ENCODE measurements at places on chromosomes 16 and 17.
A peak's percentile ranks its signal among the peaks of the same experiment; 100 is the strongest.

DNA sequence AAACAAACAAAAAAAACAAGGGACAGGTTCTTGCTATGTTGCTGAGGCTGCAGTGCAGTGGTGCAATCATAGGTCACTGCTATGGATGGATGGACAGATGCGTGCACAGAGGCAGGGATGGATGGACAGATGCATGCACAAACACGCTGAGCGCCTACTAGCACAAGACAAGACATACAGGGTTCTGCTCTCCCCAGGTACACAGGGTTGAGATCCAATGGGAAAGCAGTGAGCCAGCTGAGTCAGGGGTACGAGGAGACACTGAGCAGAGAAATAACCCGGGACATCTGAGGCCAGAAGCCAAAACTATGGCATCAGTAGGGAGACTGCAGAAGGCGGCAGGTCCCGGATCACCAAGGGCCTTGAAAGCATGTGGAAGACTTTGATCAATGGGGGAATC lies 6.2 kb downstream of the IL32 start:
- no peak for DNase-seq

DNA sequence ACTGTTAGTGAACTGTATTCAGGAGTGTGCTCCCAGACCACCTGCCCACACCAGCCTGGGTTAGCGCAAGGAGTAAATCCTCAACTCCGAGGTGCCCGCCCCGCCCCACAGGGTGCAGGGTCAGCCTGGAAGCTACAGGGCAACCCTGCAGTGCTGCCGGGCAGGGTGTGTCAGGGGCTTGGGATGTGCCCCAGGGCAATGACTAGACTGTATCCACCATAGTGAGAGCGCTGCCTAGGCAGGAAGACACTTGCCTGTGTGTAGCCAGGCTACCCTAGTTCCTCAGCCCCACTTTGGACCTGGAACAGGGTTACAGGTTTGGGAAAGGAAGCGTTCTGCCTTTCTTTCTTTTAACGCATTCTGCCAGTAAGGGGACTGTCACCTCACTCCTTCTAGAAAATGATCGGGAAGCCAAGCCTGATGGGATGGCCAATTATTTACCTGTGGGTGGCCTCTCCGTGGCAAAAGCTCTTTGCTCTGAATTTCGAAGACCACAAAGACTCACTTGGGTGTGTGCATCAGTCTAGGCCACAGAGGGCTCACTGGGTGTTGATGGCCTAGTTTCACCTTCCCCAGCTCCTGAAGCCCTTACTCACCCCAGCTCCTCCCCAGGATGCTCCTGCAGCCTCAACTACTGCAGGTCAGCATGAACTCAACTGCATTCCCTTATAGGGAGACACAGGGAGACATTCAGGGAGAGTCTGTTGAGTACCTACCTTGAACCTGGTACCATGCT lies 90.9 kb downstream of the CCDC182 start:
- DNase-seq, result no peak

DNA sequence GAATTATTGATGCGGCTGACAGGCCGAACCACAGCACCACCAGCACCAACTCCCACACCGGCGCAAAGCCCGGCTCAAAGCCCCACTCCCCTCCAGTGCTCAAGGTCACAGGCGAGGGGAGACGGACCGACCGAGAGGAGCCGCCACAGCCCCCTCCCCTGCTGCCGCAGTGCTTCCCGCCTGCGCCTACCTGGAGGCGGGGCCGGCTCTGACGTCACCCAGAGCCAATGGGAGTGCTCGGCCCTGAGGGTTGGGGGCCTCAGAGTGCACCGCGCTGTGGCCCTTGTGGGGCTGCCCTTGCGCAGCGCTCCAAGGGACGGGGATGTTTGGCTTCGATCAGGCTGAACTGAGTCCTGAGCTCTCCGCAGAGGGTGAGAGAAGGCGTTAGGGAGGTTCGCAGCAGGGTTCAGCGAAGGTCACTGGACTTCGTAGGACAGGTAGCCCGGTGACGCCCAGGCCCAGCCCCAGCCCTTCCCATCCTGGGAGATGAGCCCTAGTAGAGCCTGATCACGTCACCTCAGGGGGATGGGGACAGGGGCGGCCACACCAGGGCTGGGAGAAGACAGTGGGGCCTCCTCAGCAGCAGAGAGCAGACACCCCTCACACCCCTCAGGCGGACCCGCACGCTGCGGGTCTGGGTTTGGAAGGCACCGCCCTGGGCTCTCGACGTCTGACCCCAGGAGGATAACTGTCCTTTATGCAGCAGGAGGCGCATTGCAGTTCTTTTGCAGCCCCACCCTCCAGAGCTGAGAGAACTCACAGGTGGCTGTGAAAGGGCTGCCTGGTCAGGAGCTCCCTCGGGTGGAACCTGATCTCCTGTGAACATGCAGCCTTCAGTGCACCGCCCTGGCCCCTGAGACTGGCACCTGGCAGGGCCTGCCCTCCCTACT lies 1.5 kb downstream of the NDRG4 start:
- DNase-seq, result peak; percentile 79

- DNase-seq, result peak; percentile 88
Observed at GRCh38 chr17:39754161-39754957, 16.6 kb downstream of the GRB7 start.
